Memory B cell (primary cell): ENCODE measurements at places on chromosomes 11 and 22.

DNA sequence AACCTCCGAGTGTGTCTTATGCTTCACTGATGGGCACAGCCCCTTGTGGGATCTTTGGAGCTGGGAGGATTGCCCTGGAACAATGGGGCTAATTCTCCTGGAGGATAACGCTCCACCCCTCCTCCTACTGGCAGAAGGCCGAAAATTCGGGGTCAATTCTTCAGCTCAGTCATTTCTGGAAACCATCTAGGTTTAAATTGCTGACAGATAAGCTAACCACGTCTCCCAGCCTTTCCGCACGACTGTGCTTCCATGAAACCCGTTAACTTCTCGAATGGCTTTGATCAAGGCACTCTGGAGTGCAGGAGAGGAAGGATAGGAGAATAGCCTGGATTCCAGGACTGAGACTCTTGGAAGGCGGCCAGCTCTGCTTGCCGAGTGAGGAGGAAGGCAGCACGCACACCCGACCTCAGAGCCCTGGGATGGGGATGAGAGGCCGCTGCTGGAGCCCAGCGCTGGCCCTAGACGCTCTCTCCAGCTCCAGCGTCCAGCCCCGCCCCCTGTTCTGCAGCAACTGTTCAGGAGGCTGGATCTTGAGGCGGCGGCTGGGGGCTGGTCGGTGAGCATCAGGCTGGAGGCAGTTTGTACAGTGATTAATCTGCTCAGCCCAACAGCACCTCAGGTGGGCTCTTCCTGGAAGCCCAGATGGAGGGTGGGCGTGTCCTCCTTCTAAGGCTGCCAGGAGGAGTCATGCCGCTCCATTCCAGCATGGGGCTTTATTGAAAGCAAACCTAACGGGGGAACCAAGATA lies 176.7 kb upstream of the NCAM1 start:
- DNase-seq = no peak

- DNase-seq = no peak
These were observed 8.1 kb downstream of the WNT7B start for GRCh38 chr22:45968751-45969413.

DNA sequence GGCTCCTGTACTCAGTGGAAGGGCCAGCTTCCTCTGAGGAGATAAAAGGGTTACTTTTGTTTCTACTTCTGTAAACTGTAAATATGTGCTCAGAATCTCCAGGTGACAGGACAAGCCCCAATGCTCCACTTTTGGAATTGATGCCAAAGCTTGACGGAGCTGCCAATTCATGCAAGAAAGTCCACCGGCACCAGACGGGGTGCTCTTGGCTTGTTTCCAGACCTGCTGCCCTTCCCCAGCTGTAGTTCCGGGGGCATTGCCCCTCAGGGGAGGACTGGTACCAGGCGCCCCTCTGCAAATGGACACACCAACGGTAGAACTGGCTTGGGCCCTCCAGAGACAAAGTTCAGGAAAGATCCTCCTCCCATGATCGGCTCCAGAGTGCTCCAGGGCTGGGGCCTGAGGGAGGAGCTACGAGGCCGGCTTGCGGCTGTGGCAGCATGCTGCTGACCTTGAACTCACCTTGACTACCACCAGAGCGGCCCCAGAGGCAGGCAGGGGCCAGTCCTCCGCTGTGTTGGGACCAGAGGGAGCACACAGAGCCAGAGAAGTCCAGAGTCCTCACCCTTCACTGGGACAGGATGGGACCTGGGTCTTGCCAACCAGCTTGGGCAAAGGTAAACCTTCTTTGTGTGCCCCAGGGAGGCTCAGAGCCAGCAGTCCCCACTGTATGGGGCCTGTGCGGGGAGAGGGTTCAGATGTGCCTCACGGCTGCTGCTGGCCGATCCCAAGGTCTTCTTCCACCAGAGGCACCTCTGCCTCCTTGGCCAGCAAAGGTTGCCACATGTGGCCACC lies 17.8 kb upstream of the OAF start:
- DNase-seq = no peak

DNA sequence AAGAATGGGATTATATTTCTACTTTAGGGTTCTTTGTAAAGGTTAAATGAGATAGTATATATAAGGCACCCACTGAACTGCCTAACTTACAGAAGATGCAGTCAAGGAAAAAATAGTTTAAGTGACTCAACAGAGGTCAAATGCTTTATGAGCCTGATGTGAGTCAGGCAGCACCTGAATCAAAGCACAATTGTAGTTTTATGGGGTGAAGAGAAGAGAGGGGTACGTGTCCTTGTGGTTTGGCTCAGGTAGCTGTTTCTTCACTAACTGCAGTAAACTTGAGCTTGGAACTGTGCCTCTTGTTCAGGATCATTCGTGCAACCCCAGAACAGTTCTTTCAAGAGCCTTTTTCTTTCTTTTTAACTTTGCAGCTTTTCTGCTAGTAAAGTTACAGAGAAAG lies 125.2 kb upstream of the SPON1 start:
- DNase-seq = no peak

- no peak for DNase-seq
These were observed 19.3 kb downstream of the KRTAP5-5 start for GRCh38 chr11:1648653-1649420.

- no peak for DNase-seq
These were observed 57.9 kb downstream of the PIWIL3 start for GRCh38 chr22:24716602-24717001.

DNA sequence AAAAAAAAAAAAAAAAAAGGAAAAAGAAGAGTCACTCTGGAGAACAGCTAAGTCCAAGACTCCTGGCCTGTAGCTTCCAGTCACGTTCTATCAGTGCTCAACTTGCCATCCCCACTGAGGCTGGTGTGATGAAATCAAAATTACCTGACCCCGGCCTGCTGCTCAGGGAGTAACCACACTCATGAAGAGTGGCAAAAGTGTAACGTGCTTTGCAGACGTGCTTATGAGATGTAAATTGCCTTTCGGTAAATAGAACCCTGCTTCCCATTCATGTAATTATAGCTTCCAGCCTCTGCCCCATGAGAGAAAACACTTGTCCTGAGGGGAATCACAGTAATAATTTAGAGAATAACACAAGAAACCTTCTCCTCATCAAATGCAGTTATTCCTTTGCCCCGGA lies 28.2 kb upstream of the CHKA start:
- DNase-seq = no peak

- DNase-seq = no peak
These were observed 88.1 kb downstream of the MYO18B start for GRCh38 chr22:25829808-25830777.

- no peak for DNase-seq
These were observed 14.6 kb upstream of the NRGN start for GRCh38 chr11:124724979-124725718.

- no peak for DNase-seq
These were observed 9.7 kb downstream of the CHRM1 start for GRCh38 chr11:62911137-62912130.

- no peak for DNase-seq
These were observed 4.1 kb downstream of the SLC36A4 start for GRCh38 chr11:93193731-93194130.

- DNase-seq = no peak
These were observed 5.6 kb downstream of the MS4A10 start for GRCh38 chr11:60790726-60791125.

DNA sequence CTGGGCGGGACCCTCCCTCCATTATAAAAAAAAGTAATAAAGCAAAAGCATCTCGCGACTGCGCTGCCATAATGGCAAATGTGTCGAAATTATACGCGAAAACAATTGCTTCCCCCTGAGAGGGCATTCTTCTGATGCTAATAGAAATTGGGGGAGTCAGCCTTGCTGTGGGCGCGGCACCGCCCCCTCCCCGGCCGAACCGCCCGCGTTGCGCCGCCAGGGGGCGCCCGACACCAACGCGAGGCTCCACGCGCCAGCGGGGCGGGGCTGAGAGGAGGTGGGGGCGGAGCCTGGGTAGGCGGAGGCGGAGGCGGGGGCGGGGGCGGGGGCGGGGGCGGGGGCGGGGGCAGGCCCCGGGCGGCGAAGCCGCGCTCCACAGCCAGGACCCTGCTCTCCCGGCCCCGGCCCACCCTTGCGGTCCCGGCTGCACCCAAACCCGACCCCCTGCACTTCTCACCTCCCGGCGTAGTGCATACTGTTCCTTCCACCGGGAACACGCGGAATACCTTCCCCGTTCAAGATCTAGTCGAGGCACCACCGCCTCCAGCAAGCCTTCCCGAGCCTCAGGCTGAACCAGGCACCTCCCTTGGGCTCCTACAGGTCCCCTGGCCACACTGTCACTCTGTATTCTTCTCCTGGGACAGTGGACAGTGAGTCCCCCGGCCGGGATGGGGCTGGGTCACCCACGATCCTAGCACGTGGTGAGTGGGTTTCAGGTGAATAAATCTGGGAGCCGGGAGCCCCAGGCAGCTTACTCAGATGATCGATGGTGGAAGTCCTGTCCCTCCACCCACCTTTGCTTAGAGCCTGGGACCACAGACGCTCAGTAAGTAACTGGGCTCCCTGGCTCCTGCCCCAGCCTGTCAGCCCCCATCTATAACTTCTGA lies 15.5 kb upstream of the UPK3A start:
- peak; percentile 96 for DNase-seq

DNA sequence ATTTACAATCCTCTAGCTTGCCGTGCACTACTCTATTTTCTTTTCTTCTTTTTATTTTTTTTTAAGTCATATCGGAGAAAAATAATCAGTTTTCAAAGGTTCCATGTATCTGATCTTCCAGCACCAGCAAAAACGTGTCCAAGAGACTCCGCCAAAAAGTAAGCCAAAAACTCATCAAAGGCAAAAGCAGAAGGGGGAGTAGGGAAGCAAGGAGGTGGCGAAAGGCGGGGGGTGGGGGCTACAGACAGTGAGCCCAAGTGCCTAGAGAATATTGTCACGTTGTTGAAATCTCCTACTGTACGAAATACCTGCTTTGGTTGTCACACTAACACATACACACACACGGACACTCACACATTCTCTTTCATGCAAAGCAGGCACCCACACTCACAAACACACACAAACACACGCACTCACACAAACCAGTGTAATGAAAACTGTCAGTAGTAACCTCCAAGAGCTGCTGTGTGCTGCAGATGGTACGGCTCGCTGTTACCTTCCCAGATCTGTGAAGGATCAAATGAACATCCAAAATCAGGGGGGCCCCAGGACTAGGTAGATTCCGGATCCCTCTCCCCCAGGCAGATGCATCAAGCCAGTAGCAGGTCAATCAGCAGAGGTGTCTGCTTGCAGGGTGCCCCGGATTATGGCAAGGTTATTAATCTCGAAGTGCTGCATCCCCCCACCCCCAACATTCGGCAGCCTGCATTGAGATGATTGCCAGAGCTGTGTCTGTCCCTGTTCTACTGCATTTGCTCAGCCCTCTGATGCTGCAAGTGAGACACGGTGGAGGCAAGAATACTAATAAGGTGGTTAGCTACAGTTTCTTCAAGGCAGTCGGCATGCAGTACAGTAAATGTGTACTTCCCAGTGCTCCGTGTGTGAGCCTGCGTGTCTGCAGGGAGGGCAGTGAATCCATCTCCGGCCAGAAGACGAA lies at the start of gene LRRC4C:
LRRC4C (minus strand) TSS at position 188 of the 937 bp plus-strand sequence.
- DNase-seq = no peak

- no peak for DNase-seq
These were observed 249.2 kb downstream of the DLG2 start for GRCh38 chr11:85377901-85378300.

DNA sequence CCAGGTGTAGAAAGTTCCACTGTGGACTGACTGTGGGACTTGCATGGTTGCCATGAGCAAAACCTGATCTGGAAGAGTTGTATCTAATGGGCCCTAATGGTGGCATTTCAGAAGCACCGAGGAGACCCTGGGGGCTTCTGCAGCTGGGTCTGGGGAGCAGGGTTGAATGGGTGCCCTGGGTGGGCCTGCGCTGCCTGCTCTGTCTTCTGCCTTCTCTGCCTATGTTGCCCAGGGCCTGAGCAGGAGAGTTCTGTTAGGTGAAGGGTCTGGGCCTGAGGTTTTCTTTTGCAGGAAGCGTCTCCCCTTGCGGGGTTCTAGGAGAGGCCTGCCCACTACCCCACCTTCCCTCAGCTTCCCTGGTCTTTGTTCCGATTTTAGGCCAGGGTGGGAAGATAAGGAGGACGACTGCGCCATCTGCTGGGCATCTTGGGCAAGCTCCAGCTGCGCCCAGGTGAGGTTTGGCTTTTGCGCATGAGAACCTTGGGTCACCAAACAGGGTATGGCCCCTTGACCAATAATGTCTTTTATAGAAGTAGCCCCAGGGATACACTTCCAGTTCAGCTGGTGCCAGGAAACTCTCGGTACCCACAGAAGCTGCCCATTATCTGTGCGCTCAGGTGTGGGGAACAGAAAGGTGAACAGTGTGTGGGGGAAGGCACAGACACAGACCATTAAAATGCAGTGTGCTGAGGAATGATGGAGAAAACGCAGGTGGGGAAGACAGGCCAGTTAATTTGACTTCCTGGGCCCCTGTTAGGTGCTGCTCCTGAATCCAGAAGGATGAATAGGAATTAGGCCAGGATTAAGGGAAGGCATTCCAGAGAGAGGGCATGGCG lies 23.2 kb downstream of the COMMD9 start:
- peak; percentile 44 for DNase-seq

DNA sequence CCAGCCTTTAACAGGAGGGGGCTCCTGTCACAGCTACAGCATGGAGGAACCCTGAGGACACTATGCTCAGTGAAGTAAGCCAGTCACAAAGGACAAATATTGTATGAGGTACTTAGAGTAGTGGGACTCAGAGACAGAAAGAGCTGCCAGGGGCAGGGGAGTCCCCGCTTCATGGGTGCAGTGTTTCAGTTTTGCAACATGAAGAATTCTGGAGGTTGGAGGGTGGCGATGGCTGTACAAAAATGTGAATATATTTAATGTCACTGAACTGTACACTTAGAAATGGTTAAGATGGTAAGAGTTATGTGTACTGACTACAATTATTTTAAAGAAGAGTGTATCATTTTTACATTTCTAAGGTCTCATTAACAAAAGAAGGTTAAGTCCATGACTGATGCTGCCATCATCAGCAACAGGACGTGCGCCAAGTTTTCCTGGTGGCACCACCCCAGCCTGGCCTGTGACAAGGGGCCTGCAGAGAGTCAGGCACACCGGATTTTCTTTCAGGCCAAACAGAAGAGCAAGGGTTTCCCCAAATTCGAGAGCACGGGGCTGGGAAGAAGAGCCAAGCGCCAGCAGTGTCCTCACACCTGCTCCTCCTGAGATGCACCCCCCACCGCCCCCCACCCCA lies 22.1 kb downstream of the YPEL1 start:
- DNase-seq = no peak

GRCh38 chr11:13897646-13898276 lies 64.8 kb upstream of the SPON1 start:
- no peak for DNase-seq

GRCh38 chr11:76863196-76863777 lies 2.6 kb downstream of the ACER3 start:
- no peak for DNase-seq

GRCh38 chr11:120133216-120134105 lies 4.5 kb downstream of the TRIM29 start:
- DNase-seq = no peak

DNA sequence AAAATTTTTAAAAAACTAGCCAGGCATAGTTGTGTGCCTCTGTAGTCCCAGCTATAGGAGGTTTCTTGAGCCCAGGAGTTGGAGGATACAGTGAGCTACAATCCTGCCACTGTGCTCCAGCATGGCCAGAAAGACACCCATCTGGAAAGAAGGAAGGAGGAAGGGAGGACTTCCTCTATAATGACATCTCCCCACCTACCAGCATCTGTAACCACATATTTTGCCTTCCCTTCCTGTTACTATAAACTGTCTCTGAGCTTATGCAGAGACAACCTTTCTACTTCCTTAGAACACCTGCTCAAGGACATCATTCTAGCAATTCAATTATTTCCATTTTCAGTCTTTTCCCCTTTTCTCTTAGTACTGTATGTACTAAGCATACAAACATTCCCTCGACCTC lies 2.2 kb upstream of the NUP160 start:
- DNase-seq = peak; percentile 24

GRCh38 chr22:49934891-49935557 lies 16.6 kb downstream of the CRELD2 start:
- DNase-seq = peak; percentile 86

GRCh38 chr11:73359930-73360742 lies 16.1 kb upstream of the RELT start:
- DNase-seq = no peak
